ENCODE measurements at places on chromosomes 1 and 21. TPM values are rescaled to one million over a fixed set of nuclear protein-coding genes. Genes with fewer than 3 reads are reported as not detected.
A peak's percentile ranks its signal among the peaks of the same experiment; 100 is the strongest.

- no peak for DNase-seq
Measured at GRCh38 chr21:32978331-32979270, 47.1 kb upstream of the OLIG2 start.

DNA sequence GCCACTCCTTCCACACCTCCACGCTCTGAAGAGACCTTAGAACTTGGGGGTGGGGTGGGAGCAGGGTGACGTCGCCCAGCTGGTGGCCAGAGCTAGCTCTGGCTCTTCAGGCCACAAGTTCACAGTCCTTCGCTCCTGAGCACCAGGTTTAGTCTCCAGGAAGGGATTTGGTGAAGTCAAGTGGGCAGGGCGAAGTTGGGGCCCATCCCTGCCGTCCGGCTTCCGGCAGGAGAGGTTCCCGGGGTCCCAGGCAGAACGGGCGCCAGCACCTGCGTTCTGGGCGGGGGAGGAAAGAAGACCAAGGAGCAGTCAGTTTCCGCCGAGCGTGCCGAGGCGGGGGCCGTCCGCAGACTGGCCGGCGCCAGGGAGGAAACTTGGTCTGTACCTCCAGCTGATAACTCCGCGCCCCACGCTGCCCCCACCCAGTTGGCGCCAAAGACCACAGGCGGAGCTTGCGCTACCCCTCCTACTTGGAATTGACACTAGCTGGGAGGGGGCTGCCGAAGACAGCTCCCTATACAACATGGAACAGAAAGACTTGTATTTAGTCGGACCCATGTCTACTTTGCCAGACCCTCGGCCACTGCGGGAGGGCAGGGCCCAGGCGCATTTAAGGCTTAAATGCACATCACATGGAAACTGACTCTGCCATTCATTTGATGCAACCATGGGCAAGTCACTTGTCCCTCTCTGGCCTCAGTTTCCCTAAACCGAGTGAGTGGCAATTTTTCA, 995 bp downstream of the ID3 start:
- peak; percentile 71 for DNase-seq

DNA sequence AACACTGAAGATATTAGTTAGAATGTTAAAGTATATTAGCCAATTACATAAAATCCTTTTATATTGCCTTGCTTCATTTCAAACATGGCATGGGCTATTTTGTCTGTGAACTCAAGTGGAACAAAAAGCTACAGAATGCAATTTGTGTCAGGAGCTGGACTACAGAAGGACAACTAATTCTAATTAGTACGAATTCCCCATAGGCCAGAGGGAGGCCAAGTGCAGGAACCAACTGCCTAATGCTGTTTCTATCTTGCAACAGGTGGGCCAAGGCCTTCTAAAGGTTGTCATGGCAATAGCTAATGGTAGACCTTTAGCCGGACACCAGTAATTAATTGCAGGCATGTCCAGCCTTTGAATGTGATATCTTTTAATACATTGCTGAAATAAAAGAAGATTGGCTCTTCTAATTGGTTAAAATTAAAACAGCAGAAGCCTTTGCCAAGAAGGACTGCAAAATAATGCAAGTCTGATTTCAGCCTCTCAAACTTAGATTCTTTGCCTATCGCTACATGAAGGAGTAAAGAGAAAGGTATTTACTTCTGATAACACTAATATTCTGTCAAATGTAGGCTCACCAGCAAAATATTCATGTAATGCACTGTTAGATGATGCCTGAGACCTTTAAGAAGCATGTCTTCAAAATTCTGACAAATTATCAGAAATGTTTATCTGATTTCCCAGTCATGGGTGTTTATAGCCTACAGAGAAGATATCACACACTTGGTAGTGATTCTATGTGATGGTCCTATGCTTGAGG, 232.1 kb downstream of the LMO4 start:
- no peak for DNase-seq

DNA sequence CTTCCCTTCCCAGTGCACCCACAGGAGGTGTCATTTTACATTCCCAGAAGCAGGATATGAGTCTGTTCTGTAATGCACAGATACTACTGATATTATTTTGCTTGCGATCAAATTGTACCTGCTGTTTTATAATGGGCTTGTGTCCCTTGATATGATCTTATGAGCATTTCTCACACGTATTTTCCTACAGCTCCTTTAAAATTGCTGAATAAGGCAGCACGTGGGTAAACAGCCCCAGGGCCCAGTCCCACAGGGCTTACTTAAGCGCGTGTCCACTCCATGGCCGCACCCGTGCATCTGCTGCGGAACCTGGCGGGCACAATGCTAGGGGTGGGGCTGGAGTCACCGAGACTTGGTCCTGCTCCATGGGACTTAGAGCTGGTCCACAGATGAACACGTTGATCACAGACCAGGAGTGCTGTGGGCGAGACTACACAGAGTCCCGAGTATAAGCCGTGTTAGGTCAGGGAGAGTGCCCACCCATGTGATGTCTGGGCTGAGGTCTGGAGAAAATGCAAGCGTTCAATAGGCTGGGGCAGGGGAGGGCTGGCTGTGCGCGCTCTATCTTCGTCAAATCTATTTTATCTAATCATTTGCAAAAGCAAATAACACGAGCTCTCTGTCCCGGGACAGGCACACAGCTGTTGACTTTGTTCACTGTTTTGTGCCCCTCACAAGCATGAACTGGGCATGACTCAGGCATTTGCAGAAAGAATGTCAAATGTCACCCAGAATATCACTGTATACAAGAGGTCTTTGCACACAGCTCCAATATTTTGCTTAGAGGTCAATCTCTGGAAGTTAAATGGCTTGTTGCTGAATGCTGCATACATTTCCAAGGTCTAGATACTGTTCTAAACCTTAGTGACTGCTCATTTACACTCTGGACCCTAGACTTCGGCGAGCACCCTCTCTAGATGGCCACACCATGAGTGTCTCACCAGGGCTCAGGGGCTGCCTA, 119.3 kb downstream of the CRYAA start:
- DNase-seq = no peak

DNA sequence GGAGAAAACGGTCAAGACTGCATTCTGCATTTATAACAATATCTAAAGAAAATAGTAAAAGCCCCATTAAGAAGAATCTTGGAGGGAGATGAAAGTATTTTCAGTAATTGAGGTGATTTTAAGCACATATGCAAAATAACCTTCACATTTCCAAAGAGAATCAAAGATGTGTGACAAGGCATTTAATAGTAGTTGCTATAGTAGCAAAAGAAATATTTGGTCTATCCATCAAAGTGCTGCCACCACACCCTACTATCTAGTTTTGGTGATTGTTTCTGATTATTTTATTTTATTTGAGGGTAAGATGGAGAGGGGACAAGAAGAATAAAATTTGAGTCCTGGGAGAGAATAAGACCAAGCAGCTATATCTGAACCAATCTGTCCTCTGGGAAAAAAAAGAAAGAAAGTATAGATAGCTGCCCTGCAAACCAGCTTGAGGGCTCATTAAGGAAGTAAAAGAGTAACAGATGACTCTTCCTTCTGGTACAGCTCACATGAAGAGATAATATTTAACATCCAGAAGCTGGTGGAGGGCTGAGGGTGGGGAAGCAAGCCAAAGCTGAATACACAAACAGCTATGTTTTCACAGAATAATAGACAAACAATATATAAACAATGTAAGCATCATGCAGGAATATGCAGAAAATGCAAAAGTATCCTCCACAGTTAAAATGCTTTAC, 47.2 kb upstream of the RASAL2 start:
- DNase-seq = no peak

DNA sequence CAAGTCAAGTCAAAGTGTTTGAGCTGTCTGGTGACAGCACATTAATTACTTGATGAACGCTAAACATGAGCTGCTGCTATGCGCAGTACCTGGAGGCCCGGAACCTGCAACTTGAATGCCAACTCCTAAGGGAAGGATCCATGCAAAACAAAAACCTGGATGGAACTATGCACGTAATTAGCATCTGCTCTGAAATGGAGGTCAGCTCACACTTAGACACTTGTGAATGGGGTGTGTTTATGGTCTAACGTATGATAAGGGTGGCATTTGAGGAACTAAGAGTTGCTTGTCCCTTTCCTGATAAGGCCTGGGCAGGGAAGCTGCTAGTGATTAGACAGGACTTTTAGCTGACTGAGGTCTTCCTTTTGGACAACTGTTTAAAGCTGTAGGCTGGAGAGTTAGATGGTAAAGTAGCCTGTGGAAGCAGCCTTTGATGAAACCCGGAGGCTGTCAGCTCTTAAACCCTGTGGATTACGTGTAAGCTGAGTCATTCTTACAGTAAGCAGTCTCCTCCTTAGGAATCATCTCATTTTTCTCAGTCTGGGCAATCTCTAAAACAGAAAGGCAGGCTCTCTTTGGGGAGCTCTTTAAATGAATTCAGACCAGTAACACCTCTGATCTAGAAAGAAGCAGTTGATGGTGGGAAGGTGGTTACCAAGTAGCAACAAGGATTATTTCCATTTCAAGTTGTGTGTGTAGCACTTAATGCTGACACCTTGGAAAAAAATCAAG, 6.8 kb downstream of the TENT5C start:
- no peak for DNase-seq

- DNase-seq = no peak
Measured at GRCh38 chr1:16719571-16720350, 20.6 kb upstream of the RNU1-4 start.

- DNase-seq = no peak
Measured at GRCh38 chr1:245822996-245823395, 668.2 kb downstream of the KIF26B start.

- DNase-seq = no peak
Measured at GRCh38 chr1:228691926-228692325, 43.4 kb upstream of the RHOU start.

DNA sequence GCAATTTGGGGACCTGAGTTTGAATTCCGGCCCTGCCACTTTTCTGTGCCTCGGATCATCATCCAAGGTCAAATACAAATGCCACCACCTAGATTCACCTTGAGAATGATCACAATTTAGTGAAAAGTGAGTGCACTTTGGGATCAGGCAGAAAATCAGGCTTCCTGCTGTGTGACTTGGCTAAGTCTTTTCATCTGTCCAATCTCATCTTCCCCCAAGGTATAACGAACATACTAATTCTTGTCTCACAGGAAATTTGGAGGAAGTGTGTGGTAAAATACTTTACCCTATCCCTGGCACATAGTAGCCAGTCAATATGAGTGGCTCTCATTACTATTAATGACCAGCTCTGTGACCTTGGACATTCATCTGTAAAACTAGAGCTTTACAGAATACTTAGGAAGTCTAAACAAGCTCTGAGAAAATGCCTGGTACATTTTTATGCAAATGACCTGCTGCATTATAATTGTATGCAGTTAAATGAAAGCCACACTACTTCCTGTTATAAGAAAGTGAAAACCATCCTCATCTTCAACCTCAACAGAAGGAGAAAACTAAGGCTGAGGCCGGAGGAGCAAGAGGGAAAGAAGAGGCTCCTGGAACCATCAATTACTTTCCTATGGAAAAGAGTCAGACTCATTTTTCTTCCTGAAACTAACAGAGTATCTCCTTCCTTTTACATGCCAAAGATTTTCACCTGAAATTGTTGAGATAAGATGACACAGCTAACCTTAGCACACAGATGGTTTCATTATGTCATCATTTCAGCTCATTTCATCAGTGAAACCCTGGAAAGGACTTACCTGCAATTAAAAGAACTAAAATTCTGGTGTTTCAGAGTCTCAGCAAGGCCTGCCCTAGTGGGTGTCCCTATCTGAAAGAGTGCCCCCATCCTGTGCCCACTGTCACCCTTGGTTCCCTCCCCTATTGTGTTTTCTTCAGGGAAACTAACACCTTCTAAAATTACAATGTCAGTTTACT, 32.6 kb upstream of the RGS8 start:
- no peak for DNase-seq

DNA sequence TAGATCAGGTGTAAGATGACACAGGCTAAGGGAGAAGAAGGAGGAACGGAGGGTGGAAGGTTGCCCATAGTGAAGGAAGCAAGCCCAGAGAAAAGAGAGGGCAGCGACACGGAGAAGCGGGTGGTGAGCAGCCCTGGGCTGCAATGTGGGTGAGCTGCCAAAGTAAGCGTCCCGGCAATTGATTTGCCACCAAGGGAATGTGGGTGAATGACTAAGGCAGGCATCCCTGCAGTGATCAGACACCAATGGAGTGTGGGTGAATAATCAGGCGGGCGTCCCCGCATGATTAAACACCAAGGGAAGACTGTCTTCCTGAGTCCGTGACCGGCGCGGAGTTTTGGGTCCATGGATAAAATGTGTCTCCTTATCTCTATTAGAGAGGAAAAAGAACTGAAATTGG, 79.6 kb downstream of the UCHL5 start:
- DNase-seq = no peak

GRCh38 chr1:210464519-210465039, 135.9 kb downstream of the HHAT start:
- DNase-seq = no peak

- DNase-seq = no peak
Measured at GRCh38 chr1:7346600-7347570, 424.2 kb upstream of the VAMP3 start.

Gene PADI2
- 0.49 TPM for total RNA-seq

Gene OPRD1
- total RNA-seq = not detected

All from left ventricle myocardium inferior (tissue), 1 donor.